ENCODE measurements at places on chromosomes 7 and 10.
A peak's percentile ranks its signal among the peaks of the same experiment; 100 is the strongest.

DNA sequence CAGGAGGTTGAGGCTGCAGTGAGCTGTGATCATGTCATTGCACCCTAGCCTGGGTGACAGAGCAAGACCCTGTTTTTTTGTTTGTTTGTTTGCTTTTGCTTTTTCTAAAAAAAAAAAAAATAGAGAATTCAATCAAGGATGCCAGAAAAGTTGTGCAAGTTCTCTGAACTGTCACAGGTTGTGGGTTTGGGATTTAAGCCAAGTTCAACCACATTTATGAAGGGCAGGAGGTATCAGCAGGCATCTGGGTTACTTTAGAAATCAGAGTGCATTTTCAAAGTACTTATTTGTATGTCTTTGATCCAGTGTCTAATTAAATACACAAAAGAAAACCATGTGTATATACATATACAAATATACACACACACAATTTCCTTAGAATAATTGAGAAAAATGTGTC, 151.2 kb upstream of the MINDY3 start:
- DNase-seq, result no peak

GRCh38 chr10:22760025-22760424, 45.6 kb upstream of the PIP4K2A start:
- no peak for DNase-seq

DNA sequence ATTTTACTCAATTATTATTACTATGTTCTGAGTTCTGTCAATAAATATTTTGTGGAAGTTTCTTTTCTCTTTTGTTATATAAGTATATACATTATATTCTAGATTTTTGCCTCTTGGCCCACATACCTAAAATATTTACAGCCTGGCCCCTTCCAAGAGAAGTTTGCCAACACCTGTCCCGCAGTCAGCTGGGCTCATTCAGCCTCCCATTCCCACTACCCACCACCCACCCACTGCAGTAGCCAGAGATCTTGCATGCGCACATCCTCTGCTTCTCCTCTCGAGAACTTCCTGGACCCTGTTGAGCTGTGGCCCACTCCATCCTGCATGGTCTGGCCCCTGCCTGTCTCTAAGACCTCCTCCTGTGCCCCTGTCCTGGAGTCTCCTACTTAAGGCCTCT, 33.6 kb downstream of the WIPF3 start:
- no peak for DNase-seq

- no peak for DNase-seq
Measured at GRCh38 chr10:127013211-127013656, 108.0 kb downstream of the DOCK1 start.

- no peak for DNase-seq
Measured at GRCh38 chr7:69700331-69700730, 102.1 kb downstream of the AUTS2 start.

DNA sequence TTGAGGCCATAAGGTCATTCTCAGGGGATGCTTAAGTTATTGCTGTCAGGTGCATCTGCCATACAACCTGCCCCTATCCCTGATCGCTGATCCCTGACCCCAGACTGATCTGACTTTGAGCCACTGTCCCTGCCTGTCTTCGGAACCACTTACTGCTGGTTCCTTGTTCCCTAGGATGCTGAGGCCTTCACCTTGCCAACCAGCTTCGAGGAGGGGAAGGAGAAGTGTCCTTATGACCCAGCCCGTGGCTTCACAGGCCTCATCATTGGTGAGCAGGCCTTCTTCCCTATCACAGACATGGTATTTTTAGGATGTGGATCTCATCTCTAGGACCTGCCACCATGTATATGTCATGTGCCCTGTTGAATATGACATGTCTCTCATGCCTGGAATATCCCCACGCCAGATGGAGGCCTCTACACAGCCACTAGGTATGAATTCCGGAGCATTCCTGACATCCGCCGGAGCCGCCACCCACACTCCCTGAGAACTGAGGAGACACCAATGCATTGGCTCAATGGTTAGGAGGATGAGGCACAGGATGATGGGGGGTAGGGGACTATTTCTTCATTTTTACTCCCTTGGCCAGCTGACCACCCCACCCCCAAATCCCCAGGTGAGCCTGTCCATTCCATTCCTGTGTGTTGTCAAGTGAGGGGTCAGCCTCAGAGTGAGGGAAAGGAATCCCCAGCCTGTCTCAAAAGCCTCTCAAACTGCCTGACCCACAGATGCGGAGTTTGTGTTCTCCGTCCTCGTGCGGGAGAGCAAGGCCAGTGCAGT, 9.0 kb downstream of the MRPL43 start:
- DNase-seq, result no peak

DNA sequence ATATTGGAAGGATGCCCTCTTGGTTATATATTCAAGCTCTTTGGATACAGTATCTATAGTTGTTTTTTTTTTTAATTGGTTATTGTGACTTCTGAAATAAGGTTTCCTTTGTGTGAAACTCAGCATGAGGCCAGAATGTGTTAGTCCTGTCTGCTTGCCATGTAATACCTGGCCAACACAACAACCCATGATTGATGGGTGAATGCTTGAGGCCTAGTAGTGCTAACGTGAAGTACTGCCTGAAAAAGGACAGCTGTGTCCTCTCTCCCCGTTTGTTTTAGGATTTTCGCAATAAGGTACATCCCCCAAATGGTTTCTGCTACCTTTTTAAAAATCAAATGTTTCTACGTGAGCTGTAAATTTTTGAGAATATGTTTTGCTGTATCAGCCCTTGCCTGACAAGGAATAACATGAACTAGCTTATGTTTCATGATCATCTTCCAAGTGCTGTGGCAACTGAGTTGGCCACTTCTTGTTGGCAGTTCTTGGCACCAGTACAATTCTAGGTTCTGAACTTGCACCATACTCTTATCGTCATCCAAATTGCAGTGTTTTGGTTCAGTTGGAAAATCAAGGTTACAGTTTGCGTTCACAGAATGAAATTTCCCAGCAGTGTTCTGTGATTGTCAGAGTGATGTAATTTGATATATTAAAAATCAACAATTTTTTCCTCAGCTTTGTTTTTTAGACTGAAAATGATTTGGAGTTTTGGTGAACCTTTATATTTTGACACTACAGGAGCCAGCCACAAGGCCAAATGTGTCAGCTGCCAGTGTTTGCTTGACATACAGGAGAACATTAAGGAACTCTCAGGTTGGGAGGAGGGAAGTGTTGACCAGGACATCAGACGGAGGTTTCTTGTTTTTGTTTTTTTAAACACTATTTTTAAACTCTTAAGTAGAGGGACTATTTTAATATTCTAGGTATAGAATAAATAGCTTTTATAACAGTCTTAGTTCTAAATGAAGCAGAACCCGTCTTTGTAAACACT, 13.5 kb upstream of the ASCC1 start:
- DNase-seq, result no peak

GRCh38 chr10:62000037-62000603, 98.6 kb downstream of the ARID5B start:
- DNase-seq, result no peak

- no peak for DNase-seq
Measured at GRCh38 chr7:38950309-38950708, 27.4 kb upstream of the POU6F2 start.

- DNase-seq, result peak; percentile 31
Measured at GRCh38 chr7:151759591-151760042, 117.3 kb downstream of the PRKAG2 start.

DNA sequence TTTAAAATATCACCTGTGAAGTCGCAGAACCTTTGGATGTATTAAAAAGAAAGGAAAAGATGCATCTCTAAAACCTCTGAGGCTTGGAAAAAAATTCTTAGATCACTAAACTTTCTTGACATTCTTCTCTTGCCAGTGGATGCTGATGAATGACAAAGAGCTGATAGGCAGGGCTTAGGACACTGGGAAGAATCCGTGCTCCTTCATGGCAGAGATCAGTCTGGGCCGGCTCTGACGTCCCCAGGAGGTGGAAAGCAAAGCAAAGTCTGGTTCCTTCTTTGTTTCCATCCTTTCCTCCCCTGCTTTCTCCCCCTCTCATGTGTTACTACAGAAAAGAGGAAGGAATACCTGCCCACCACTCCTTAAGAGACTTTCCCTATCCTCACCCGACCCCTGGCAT, 161.9 kb downstream of the PRKCQ start:
- DNase-seq, result no peak

DNA sequence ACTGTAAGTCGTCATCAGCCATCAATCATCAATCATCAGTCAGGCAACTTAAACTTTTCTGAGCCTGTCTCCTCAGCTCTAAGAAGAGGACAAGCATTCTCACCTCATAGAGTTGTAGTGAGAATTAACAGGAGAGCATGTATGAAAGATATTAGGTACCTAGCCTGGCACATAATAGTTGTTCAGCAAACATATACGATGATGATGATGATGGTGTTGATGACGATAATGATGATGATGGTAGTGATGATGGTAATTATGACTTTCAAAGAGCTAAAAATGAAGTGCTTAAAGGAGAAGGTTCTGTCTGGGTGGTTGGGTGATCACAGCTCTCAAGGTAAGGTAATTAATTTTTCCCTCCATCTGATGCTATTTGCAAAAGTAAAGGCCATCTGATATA, 55.1 kb upstream of the ADRB1 start:
- no peak for DNase-seq

Measured in stimulated activated CD8-positive, alpha-beta memory T cell treated with anti-CD3 and anti-CD28 coated beads, Interleukin-2, amount 100 ng/mL, for 1 hour (primary cell).